T-helper 2 cell (primary cell): ENCODE measurements at places on chromosomes 16 and 17.

- no peak for DNase-seq
These were observed 159.8 kb upstream of the NOL11 start for GRCh38 chr17:67557921-67558320.

DNA sequence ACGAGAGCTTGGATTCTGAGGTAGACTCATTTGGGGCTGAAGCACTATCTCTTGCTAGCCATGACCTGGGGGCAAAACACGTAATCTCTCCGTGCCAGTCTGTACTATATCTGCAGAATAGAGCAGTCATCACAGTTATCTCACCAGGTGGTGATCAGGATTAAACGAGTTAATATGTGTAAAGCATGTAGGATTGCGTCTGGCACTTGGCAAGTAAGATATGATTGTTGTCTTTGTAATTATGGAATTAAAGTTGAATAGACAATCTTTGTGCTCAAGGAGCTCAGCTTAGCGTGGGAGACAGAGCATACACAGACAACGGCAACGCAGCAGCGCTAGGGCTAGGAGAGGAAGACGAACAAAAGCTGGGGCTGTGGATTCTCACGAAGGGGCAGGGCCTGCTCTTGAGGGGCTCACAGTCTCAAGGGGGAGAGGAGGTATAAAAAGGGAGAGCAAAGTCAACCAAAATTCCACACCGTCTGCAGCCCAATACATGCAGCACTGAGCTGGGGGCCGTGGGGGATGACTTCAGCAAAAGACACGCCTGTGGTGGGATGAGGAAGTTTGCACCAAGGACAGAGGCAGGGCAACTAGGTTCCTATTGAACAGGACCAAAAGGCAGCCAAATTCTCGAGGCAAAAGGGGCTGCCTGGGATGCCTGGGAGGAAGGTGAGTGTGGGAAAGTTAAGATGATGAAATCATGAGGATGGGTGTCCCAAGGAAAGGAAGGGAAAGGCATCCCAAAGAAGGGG lies 68.6 kb downstream of the SDK2 start:
- DNase-seq = no peak

GRCh38 chr17:81253358-81254131 lies 14.4 kb downstream of the NDUFAF8 start:
- no peak for DNase-seq

GRCh38 chr16:24753437-24753836 lies 24.0 kb downstream of the TNRC6A start:
- DNase-seq = no peak

GRCh38 chr16:87006789-87007745 lies 310.1 kb downstream of the C16orf95 start:
- DNase-seq = no peak

- DNase-seq = no peak
These were observed 19.6 kb downstream of the ENGASE start for GRCh38 chr17:79094261-79094660.

GRCh38 chr17:49862781-49863331 lies 15.0 kb upstream of the TAC4 start:
- no peak for DNase-seq

GRCh38 chr17:47831003-47831933 lies at the start of the genes LRRC46 and MRPL10:
Gene LRRC46 (plus strand): TSS chr17:47831670. CDS start chr17:47831990, 320 bp downstream.
Gene MRPL10 (minus strand): TSS chr17:47831541. CDS start chr17:47831511, 30 bp downstream.
- DNase-seq = peak; percentile 80

DNA sequence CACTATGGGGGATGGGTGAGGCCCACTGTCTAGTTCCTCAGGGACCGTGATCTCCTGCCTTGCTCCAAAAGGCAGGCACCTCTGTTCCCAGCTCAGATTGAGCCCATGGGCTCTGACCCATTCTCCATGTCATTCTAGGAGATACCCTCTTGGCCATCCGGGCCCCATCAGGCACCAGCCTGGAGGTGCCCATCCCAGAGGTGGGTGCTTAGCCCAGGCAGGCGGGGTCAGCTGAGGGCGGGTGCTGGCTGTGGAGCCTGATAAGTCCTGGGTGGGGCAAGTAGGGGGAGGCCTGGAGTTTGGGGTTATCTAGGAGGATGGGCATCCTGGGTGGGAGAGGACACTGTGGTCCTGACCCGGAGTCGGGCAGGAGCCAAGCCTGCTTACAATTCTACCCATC lies 2.3 kb downstream of the E2F4 start:
- DNase-seq = no peak

DNA sequence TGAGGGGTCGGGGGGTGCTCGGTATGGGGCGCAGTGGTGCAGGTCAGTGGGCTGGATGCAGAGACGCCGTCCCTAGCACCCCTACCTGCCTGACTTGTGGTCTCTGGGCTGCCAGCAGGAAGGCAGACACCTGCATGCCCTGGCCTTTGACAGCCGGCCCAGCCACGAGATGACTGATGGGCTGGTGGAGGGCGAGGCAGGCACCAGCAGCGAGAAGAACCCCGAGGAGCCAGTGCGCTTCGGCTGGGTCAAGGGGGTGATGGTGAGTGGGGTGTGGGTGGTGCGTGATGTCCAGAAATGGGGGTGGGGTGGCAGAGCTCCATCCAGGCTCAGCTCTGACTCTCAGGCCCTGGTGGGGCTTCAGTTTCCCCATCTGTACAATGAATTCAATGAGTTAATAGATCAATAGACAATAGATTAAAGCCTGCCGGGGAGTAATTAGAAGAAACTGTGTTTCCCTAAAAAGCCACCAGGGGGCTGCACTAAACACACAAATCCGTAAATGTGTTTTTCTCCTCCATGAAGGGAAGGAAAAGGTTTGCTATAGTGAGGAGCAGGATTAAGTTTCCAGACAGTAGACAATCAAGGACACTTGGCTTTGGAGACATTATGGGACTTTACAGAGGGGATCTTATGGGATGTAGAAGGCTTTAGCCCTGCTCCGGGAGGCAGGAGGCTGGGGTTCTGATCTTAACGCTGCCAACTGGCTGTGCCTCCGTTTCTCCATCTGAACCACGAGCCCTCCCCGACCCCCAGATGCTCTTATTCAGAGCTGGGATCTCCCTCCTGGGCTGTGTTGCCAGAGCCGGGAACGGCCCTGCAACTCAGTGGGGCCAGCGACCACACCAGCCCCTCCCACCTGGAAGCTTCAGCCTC lies 2.2 kb downstream of the SLC12A3 start:
- peak; percentile 9 for DNase-seq

DNA sequence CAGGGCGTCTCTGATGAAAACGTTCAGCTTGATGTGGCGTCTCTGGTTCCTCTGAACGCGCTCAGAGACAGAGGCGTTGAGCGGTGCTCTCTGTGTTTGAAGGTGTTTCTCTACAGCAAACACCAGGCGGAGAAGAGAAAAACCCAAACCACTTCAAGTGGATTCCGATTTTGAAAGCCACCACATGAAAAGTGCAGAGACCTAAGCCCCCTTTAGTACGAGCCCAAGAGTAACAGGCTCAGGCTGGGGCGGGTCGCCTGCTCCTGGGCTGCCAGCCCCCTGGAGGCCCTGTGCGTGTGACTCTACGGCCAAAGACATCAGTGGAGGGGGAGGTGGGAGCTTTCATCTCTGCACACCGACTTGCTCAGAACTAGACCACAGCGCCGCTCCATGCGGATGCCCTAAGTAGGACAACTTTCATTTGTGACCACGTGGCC lies 328.4 kb downstream of the MAF start:
- peak; percentile 35 for DNase-seq

GRCh38 chr16:51420247-51420646 lies 269.2 kb upstream of the SALL1 start:
- DNase-seq = no peak

DNA sequence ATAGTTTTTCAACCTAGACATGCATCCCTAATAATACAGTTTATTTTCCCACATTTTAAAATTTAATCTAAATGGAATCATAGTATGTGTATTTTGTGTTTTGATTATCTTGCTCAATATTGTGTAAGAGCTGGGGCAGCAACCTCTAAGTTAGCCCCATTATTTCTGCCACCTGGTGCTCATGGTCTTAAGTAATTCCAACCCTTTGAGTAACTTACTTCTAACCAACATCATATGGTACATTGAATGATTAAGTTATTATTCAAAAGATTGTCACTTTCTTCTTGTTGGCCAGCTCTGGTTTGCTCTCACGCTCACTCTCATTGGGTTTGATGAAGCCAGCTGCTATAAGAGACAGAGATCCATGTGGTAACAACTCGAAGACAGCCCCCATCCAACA lies 3.9 kb upstream of the KRTAP4-3 start:
- no peak for DNase-seq

DNA sequence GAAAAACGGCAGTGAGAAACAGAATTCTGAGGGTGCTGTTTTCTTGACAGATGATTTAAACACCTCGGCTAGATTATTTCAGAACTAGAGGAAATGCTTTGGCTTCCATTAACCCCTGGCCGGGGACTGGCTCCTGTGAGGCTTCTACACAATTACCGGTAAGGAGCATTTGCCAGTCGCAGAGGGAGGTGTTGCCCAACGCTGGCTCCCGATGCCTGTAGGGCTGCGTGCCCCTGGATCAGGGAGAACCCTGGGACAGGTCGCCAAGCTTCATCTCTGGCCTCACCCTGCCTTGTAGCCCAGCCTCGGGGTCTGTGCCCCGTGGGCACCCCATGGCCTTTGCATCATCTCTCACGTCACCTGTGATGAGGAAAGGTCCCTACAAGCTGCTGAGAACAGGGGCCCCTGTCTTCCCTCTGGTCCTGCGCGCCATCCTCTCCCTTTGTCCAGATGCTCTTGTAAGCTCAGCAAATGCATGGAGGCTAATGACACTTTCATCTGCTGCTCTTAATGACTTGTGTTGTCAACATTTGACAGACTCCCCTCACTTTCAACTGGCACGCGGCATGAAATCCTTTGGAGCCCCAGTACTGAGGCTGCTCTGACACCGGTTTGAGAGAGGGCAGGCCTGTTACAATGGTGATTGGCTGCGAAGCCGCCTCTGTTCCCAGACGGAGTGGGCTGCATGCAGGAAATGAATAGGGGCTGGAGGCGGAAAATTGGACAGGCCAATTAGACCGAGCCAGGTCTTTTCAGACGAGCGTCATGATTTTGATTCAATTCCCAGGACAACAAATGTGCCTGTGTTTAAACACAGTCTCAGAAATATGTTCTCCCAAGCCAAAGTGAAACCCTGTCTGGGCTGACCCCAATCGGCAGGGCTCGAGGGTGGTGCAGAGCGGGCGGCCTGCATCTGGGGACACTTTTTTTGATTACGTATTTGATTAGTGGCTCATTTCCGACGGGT lies 85.5 kb upstream of the DOC2B start:
- DNase-seq = no peak

DNA sequence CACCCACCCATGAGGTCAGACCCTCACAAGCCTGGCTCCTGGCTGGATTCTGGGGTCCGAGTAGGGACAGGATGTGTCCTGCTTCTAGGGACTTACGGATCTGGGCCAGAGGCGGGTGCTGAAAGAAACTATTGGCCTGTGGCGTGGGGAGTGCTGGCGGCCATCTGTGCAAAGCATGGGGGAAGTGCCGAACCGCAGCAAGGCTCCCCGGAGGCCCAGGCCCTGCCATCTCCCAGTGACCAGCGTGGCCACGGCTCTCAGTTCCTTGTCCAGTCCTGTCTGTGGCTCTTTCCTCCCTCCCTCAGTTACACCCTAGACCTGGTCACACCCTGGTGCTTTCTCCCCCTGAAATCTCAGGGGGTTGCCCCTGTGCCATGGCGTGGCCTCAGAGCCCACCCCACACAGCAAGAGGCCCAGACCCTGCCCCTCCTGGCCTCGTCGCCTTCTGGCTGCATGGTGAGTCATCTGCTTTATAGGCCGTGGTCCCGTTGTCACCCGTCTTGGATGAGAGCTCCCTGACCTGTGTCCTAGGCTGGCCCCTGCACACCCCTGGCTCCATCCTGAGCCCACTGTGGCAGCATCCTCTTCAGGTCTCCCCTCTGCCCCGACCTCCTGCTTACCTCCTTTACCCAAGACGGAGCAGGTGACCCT lies 54.5 kb downstream of the PRMT7 start:
- DNase-seq = no peak

DNA sequence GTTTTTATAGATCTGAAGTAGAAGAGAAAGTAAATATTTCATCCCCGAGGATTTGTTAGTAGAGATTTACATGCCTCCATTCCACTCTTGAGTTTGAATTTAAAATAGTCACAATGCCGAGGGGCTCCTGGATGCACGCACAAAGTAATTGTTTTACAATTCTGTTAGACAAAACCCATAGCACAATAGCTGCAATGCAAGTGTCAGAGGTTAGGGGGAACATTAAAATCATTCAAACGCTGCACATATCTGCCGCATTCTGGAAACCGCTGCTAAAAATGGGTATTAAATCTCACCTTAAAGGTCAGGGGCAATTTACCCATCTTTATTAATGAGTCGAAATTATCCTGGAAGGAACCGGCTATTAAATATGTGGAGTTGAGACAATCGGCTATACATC lies 528.5 kb upstream of the HSBP1 start:
- no peak for DNase-seq

GRCh38 chr17:66365903-66366302 lies 63.5 kb downstream of the PRKCA start:
- no peak for DNase-seq

GRCh38 chr17:46141645-46142044 lies 51.6 kb downstream of the KANSL1 start:
- DNase-seq = no peak
